ENCODE measurements at places on chromosomes 1 and 21.

DNA sequence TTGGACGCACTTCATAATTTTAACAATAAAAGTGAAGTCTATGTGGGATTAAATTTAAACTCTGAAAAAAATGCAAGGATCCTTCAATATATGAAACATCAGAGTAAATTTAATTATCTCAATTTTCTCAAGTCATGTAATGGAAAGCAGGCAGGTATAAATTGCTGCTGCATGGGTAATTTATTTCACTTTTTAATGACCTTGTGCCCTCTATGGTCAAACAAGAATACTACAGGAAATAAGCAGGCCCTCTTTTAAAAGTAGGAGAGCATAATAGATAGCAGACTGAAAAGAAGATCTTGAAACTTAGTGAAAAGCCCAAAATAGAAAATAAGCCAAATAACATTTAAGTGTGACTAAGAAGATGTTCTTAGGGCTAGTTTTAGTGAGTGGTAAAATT, 22.9 kb downstream of the BCAS2 start:
- no peak for DNase-seq

DNA sequence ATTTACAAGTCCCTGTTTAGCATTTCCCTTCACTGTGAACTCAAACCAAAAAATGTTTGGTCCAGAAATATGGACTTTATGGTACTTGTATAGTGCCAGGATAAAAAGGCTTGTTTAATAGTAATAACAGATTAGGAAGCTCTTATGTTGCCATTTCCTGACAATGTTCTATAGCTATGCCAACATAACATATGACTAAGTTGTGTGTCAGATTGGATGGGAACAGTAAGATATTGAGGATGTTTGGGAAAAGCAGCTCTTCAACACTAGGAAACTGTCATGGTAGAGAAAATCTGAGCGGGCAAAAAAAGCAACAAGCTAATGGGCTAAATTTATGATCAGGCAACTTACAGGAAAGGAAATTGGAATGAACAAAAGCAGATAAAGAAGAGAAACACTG, 287.1 kb upstream of the ADGRL4 start:
- DNase-seq: peak; percentile 43

- no peak for DNase-seq
These were observed 954 bp downstream of the RSBN1 start for GRCh38 chr1:113811156-113811887.

DNA sequence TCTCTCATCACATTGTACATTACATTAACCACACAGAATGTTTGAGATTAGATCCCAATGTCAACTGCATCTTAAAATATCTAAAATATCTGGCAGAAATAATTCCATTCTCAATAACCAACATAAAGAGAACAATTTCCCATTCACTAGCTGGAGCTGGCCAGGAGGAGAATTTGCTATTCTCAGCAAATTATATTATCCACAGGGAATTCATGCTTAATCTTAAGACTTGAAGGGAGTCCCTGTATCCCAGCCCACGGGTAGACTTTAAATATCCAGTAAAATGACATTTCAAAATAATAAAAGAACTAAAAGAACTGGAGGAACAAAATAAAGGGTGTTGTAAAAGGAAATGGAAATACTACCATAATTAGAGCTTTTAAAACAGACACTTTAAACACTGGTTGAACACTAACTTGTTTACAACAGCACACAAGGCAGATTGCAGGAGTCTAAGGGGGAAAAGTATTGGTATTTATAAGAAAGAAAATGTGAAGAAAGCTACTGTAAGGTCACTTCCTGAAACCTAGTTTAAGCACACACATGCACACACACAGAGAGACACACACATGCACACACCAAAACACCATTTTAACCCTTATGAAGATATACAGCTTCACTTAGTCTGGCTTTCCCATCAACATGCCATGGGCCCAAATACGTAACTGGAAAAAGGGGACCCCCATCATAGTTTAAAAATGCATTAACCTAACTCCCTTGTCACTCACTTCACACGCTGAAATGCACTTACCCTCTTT, 107.0 kb downstream of the PTPN14 start:
- no peak for DNase-seq

DNA sequence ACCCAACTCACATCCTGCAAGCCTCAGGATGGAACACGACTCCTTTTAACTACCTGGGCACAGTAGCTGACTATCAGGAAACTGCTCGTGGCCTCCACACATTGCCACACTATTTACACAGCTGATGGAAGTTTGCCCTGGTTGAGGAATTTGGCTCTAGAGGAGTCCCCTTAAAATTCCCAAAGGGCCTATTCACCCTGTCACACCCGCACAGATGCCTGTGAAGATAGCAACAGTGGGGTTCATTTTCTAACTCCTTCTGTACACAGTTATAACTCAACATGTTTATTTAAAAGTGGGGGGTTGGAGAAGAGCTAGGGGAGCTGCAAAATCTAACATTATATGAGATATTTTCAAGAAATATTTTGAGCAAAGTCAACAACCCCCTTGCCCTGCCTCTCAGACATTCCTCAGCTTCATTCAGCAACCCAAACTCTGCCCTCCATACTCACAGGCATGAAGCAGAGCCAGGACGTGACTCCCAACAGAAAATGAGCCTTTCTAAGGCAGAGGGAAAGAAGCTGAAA, 35.8 kb upstream of the CCN1 start:
- DNase-seq: peak; percentile 59

DNA sequence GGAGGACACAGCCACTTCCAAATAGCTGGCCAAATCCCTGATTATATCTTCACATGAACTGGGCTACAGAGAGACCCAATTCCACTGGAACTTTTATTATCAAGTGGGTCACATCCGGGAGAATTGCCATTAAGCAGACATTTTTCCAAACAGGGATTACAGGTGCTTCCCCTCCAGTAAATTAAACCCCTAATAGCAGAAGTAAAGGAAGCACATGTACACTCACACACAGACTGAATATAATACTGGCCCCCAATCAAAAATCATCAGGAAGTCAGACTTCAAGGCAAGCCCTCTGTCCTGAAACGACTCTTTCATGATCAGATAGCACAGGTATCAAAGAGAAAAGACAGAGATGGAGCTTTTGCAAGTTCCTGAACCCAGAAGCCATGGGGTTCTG, 118.6 kb upstream of the PPP2R5A start:
- no peak for DNase-seq

DNA sequence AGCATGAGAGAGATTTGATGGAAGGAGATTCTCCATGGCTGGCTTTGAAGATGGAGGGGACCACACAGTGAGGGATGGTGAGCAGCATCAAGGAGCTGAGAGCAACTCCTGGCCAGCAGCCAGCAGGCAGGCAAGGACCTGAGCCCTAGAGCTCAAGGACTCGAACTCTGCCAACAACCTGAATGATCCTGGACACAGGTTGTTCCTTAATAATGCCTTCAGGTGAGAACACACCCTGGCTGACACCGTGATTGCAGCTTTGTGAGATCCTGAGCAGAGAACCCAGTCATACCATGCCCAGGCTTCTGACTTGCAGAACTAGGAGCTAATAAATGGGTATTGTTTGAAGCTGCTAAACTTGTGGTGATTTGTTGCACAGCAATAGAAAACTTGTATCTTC, 183.1 kb downstream of the LMX1A start:
- no peak for DNase-seq

- no peak for DNase-seq
These were observed 28.2 kb upstream of the ATP1B1 start for GRCh38 chr1:169078163-169078883.

GRCh38 chr1:96234299-96234698, 487.3 kb upstream of the PTBP2 start:
- DNase-seq: no peak

GRCh38 chr1:216805953-216806352, 82.7 kb upstream of the ESRRG start:
- no peak for DNase-seq

GRCh38 chr21:33406493-33406892, 3.3 kb downstream of the IFNGR2 start:
- no peak for DNase-seq

DNA sequence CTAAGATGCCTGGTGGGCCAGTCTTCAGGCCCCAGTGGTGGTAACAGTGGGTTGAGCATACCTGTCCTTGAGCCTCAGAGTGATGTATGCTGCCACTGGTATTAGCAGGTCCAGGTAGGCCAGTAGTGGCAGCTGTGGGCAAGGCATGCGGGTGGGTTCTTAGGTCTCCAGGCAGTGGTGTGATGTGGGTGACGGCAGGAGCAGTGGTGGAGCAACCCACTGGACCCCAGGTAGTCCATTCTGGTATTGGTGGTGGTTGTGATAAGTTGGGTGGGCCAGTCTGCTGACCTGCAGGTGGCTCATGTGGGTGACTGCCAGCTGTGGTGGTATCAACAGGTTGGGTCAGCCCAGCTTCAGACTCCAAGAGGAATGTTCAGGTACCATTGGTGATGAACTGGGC, 165.0 kb upstream of the GORAB start:
- DNase-seq: no peak

- DNase-seq: no peak
These were observed 336.9 kb downstream of the KCNT2 start for GRCh38 chr1:196271212-196271947.

GRCh38 chr1:30707412-30708360, 15.7 kb downstream of the MATN1 start:
- DNase-seq: peak; percentile 45

- no peak for DNase-seq
These were observed 57.2 kb upstream of the SGIP1 start for GRCh38 chr1:66476774-66477173.

- DNase-seq: no peak
These were observed 32.1 kb downstream of the CD244 start for GRCh38 chr1:160830321-160831153.

GRCh38 chr1:114234408-114235124, 80.9 kb upstream of the SYT6 start:
- DNase-seq: no peak

DNA sequence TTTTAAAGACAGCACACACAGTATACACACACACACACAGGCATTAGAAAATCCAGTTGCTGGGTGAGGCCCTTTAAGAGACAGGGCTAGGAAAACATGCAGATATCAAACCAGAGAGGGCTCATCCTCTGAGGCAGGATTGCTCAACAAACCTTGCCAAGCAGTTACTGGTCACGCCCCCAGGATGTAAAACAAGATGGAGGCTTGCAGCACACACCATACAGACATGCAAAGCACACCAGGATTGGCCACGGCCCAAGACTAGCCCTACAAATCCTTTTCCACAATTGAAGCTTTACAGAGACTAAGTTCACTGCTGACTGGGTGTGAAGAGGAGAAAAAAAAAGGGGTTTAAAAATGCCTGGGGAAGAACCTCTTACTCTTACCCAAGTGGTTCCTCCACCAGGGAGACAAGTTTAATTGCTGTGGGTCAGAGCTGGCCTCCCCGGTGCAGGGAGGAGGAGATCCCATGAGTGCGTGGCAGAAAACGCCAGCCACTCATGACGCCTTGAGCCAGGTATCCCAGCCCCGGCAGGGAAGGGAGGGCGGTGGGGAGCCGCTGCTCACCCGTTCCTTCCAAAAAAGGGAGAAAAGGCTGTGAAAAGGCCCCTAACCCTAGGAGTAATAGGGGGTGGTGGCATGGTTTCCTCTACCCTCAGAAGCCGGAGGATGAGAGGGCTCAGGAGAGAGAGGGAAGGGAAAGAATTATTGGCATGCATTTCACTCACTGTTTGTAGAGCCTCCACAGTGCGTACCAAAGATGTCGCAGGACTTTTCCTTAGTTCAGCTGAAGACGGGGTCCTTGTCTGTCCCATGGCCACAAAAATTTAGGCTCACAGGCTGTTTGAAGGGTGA, 594.6 kb upstream of the ZP4 start:
- peak; percentile 14 for DNase-seq

GRCh38 chr1:108893141-108893530, 16.4 kb downstream of the GPSM2 start:
- peak; percentile 27 for DNase-seq

- peak; percentile 30 for DNase-seq
These were observed 28.5 kb upstream of the C1orf105 start for GRCh38 chr1:172391976-172392375.

DNA sequence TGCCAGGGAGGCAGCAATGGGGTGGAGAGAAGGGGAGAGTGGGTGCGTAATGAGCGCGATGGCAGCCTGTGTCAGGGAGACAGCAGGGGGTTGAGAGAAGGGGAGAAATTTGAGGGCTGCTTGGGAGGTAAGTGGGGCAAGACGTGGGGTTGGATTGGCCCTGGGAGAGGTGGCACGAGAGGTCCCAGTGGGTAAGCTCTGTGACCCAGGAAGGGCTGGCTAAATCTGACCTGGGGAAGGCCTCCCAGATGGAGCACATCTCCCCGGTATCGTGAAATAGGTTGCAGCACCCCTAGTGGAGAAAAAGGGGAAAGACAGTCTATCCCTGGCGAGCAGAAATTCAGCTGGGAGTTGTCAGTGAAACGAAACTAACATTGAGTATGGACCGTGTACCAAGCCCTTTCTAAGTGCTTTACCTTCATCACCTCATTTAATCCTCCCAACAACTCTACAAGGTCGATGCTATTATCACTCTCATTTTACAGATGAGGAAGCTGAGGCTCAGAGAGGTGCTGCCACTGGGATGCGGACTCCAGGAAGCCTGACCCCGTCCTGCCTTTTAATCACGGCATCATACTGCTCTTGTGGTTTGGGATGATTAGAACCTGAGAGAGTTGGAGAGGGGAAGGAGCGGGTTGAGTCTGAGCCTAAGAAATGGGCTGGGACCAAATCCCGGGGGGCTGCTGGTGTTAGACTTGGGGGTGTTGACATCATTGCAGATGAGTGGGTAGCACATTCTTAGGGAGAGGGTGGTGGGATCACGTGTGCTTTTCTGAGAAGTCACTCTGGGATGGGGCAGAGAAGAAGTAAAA, 56.6 kb upstream of the RPL11 start:
- DNase-seq: peak; percentile 67

GRCh38 chr1:3002349-3003038, 18.8 kb upstream of the ACTRT2 start:
- DNase-seq: no peak

DNA sequence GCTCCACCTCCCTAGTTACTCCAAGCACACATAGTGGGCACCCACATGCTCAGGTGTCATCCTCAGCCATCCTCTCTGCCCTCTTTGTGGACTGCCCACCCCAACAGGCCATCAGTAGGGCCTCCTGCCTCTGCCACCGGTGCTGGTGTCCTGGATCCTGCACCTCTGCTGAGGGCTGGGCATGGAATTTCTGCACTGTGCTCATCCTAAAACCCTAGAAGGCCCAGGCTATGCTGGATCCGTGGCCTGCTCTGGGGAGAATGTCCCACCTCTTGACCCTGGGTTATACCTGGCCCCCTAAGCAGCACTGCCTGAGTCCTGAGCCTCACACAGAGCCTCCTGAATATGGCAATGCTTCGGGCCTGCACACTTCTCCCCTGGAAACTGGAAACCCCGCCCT, 318.3 kb downstream of the MATN1 start:
- DNase-seq: no peak

GRCh38 chr1:95111014-95111413, 6.1 kb upstream of the TLCD4 start:
- DNase-seq: no peak

- DNase-seq: no peak
These were observed 1.9 kb upstream of the IL19 start for GRCh38 chr1:206768472-206769303.

GRCh38 chr1:147598621-147599361, 57.5 kb downstream of the BCL9 start:
- no peak for DNase-seq

- DNase-seq: no peak
These were observed 71.1 kb upstream of the AKT3 start for GRCh38 chr1:243921111-243921510.

All from fibroblast of gingiva (primary cell).